Activated CD4-positive, alpha-beta T cell treated with anti-CD3 and anti-CD28 coated beads for 48 hours (primary cell): ENCODE measurements at places on chromosomes 5 and 9.
A peak's percentile ranks its signal among the peaks of the same experiment; 100 is the strongest.

- DNase-seq, result no peak
Measured at GRCh38 chr5:168790002-168790635, 211.0 kb upstream of the PANK3 start.

DNA sequence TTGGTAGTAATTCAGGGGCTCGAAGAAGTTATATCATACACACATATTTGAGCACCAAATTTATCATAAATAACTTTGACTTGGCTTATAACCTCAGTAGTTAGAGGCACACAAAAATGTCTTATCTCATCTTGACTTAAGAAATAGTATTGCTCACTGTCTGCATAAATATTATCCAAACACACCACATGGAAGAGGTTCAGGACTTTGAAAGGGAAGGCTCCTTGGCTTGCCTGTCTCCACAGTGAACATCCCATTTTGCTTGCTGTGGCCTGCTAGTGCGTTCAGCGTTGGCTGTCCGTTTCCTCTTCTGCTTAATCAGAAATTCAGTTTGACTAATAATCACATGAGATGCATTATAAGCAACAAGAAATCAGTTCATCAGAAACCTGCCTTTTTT lies 13.9 kb downstream of the GRXCR2 start:
- DNase-seq, result no peak

DNA sequence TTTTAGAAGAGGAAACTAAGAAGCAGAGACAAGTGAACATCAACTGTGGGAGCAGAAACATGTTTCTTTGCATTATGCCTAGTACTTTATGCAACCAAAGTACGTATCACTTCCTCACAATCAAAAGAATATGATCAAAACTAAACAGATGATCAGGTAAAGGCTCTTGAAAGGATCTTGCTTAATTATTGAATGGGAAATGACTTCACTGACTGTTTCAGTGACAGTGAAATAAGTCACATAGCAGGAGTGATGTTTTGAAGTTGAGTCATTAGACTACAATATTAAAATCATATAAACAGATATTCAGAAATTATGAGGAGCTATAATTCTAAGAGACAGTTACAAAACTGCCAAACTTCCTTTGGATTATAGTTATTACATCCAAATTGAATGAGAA lies 527.3 kb downstream of the MTRR start:
- no peak for DNase-seq

DNA sequence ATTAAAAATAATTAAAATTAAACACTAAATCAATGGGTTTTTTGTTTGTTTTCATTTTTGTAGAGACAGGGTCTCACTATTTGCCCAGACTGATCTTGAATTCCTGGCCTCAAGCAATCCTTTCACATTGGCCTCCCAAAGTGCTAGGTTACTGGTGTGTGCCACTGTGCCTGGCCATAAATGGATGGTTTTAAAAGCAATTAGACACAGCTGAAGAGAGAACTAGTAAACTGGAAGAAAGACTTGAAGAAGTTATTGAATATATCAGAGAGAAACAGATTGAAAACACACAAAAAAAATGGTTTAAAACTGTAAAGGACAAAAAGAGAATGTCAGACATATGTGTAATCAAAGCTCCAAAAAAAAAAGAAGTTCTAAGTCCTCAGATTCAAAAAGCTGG lies 83.0 kb downstream of the DENND1A start:
- no peak for DNase-seq

- DNase-seq, result no peak
Measured at GRCh38 chr9:35029241-35029640, 39.7 kb downstream of the DNAJB5 start.

DNA sequence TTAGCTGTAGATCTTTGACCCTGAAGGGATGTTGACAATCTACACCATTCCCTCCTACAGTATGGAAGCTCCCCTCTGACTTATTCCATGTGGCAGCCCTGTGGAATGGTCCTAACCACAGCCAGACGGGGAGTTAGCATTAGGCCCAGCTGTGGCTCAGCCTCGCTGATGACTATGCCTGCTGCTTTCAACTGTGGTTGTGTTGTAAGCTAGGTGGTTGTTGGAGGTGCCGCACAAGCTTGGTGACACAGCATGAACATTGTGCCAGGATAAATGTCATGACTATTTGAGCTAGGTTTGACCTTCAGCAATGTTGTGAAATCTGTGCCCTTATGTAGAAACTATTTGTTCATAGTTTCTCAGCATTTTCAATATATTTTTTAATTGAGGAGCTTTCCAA lies 40.6 kb downstream of the SGCD start:
- no peak for DNase-seq

DNA sequence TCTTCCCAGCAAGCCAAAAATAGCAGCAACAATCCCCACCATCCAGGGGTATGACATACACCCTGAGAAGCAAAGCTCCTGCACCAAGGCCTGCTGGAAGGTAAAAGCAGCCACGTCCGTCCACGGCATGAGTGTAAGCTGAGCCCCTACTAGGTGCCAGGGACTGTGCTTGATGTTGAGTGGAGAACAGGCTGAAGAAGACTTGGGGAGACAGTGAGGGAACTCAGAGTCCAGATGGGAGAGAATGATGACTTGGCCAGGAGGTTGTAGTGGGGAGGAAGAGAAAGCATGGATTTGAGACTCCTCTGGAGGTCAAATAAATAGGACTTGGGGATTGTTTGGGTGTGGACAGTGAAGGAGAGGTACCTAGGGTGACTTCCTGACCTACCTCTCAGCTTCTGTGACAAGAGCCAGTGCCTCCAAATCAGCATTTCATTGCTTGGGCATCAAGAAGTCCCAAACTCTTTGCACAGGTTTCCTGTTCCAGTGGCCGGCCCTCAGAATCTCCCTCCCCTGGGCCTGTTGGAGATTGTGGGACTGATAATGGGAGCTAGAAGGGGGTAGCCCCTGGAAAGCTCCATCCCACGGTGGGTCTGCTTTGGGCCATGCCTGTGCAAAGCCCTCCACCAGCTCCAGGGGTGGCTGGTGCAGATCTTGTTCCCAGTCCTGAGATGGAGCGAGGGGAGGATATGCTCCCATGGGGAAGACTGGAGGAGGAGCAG lies 58.3 kb upstream of the ADAMTS2 start:
- no peak for DNase-seq

GRCh38 chr9:99069075-99069474 lies 35.8 kb upstream of the TGFBR1 start:
- DNase-seq, result no peak

- no peak for DNase-seq
Measured at GRCh38 chr9:125529589-125530515, 177.2 kb downstream of the MAPKAP1 start.

DNA sequence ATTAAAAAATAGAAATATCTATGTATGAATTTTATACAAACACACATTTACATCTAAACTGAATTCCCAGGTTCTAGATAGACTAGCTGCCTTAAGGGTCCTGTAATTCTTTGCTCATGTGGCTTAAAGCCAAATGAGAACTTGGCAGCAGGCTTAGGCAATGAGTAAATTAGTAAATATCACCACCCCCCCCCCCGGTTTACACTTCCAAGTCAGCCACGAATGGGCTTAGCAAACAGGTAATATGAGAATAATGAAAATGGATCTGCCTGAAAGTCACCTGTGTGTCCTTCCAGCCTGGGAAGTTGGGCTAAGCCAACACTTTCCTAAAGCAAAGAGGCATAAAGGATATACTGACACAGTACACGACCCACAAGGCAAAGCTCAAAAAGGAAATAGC lies 108.6 kb downstream of the KLHL3 start:
- no peak for DNase-seq

DNA sequence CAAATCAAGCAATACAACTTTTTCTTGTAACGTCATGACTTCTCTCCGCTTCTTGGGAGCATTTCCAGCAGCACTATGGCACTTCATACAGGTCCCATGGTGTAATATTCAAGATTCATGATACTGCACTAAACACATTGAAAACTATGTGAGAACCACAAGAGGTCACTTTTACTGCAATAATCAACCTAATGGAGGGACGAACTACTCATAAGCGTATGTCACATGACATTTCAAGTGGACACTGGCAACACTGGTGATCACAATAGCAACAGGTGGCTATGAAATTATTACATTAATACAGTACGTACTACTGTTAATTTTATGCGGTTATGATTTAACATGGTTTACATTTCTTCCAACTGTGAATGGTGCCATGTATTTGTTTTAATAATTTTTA lies 78.6 kb upstream of the TBC1D9B start:
- no peak for DNase-seq

DNA sequence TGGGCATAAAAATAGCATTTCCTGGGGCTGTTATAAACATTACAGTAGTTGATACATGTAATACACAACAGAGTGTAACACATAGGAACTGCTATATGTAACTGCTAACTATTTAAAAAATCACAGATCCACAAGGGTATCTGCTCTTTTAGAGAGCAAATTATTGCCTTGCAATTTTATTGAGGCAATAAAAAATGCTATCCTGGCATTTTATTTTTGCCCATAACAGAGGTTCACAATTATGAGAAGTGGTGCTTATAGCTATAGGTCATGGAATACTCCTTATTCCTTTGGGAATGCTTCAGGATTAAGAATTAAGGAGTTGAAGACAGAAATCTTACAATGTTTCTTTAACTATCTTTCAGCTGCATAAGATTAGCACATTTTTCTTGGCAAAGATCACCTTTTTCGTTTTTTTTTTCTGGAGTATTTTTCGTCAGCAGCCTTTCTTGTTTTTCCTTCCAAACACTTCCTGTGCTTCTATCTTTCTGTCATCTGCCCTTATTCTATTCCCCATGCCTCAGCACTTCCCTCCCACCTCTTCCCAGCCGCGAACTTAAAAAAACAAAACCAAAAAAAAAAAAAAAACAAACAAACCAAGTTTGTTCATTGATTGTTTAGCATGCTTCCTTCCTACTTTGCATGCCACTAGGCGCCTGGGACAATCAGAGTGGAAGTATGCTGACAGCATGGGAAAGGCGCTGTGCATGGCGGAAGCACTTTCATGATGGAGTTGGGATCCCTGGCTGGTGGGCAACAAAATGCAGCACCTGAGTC lies 264.2 kb downstream of the MAST4 start:
- DNase-seq, result no peak

GRCh38 chr5:147819261-147819770 lies 12.2 kb downstream of the SPINK1 start:
- no peak for DNase-seq

DNA sequence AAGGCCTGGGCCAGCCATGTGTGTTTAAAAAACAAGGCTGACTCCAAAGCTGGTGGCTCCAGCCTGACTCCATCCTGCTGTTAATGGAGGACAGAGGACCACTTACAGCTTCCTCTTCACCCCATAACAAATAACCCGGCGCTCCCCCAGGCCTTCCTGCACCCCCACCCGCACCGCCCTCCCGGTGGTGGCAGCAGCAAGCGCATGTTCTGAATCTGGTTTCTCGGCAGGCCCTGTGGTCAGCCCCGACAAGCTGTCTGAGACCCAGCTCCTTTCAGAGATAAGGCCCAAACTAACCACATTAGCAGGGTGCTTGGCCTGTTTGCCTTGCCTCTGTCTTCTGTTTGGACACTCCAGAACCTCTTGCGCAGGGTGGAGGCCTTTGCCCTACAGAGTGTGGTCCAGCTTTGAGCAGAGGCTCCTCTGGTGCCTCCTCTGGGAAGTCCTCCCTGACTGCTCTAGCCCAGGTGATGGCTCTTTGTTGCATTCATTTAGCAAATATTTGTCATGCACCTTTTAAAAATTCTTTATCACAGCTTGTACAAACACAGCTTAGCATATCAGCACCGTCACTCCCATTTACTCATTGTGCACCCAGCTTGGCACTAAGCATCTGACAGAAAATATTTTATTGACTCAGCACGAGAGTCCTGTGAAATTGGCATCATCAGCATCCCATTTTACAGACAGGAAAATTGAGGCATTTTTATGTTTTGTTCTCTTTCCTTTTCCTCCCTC lies 78.4 kb downstream of the NDFIP1 start:
- no peak for DNase-seq

GRCh38 chr9:130042885-130043653 lies at the start of gene FNBP1:
TSS of gene FNBP1 (minus strand) at chr9:130043189. CDS start at chr9:130042975, 214 bp downstream.
- DNase-seq, result peak; percentile 84

GRCh38 chr9:37676411-37676830 lies 25.7 kb downstream of the FRMPD1 start:
- no peak for DNase-seq

DNA sequence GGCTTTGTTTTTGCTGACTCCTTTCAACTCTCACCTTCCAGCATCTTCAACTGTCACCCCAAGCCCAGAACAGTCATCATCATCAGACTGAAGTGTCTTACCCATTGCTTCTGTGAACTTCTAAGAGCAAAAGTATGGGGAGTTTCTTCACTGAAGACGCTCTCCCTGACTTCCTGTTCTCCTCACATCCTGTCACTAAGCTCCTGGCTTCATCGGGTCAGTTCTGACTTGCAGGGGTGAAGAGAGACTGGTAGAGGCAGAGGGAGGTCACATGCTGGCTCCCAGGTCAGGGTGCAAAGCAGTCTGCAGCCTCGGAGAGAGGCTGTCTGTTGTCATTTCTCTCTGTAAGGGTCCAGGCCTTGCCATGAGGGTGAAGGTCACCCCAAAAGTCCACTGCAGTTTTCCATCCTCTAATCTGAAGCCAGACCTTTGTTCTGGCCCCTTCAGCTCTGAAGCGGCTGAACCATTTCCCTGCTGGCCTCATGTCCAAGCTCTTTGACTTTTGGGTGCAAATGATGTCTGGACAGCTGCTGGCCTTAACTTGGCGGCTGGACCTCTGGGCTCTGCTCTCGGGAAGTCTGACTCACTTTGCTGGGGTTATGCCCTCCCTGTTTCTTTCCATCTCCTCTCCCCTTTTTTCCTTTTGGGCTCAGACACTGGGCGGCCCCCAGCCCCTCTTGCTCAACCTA lies 305.0 kb downstream of the RAB3C start:
- DNase-seq, result no peak

DNA sequence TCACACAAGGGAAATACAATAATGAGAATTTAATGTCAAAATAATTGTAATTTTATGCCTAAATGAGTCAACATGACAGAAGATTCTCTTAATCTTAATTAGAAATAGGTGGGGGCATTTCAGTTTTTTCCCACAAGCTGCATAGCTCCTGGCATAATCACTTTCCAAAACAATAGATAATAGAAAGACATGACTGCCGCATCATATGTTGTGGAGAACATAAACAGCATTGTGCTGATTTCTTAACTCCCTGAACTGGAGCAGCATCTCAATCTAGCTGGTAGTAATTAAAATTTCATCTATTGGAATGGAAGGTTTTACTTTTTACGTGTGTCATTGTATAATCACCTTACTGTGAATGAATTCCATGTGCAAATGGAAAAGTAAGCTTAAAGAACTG lies 112.1 kb downstream of the ST8SIA4 start:
- DNase-seq, result no peak

DNA sequence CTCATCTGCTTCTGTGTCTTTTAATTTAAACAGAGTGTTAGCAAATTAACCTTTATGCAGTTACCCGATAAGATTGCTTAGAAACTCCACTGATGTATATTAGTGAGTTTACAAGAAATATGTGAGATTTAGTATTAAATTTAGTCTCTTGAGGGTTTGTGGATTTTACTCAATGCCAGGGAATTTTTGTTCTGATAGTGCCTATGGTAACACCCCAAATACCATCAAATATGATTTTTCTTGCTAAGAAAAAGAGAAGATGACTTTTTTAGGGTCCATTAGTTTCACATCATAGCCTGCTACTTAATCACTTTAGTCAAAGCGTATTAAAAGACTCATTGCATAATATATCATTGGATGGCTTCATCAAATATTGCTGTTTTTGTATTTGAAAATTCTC lies 224.9 kb downstream of the PCSK5 start:
- no peak for DNase-seq

GRCh38 chr9:84068872-84069271 lies 88.3 kb downstream of the RMI1 start:
- DNase-seq, result no peak

- DNase-seq, result peak; percentile 3
Measured at GRCh38 chr9:101176384-101176783, 147.9 kb downstream of the PLPPR1 start.
